GOT3 (cell line): ENCODE measurements at places on chromosomes 11 and 22.

- DNase-seq = no peak
Observed at GRCh38 chr11:128180441-128181087, 406.8 kb downstream of the ETS1 start.

GRCh38 chr22:22930571-22931556 lies 43.2 kb downstream of the IGLL5 start:
- no peak for DNase-seq

GRCh38 chr11:6646918-6647679 lies 8.5 kb downstream of the DCHS1 start:
- DNase-seq = no peak

GRCh38 chr11:12109591-12110196 lies 696 bp upstream of the MICAL2 start:
- DNase-seq = no peak

DNA sequence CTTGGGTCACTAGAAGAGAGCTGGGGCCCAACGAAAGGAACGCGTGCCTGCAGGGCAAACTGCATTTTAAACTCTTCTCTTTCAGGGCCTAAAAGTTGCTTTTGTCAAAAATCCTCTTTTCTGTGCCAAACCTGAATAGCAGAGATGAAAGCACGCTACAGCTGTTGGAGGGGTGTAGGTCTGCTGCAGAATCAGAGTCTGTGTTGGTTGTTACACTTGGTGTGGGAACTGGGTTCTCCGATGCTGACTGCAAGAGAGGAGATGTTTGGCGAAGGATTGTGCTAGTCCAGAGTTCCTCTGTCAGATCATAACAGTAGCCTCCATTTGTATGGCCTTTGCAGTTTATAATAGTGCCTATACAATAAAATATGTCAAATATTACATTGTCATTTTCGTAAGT lies 41.8 kb downstream of the BARX2 start:
- DNase-seq = no peak

DNA sequence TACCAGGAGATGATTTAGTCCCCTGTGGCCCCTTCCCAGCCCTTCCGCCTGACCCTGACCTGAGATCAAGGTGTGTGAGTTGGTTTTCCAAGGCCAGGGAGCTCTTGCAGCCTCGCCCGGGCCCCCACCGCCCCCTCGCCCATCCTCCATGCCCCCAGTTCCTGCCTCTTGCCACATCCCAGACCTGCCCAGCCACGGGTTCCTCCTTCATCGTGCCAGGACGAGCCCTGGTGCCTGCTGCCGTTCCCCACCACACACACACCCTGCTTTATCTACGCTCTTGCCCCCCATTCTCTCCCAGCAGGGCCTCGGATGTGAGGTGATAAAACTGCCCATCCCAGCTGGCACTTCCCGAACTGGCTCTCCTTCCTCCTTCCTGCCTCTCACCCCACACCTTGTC lies 1.4 kb upstream of the LIF start:
- DNase-seq = no peak

DNA sequence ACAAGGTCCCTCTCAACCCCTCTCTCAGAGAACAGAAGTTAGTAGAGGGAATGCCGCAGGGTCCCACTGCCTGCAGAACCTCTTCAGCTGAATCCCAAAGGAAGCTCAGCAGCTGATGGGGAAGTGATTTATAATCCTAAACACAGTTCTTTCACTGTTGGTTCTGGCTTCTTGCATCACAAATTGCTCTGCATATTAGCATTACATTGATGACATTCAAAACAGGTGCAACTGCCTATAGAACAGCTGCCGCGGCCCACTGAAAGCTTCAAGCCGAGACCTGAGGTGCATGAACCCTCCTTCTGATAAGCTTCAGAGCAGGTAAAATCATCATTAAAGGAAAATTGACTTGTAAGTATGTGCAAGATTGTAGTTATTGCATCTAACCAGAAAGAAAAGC lies 75.2 kb upstream of the KIRREL3 start:
- no peak for DNase-seq

DNA sequence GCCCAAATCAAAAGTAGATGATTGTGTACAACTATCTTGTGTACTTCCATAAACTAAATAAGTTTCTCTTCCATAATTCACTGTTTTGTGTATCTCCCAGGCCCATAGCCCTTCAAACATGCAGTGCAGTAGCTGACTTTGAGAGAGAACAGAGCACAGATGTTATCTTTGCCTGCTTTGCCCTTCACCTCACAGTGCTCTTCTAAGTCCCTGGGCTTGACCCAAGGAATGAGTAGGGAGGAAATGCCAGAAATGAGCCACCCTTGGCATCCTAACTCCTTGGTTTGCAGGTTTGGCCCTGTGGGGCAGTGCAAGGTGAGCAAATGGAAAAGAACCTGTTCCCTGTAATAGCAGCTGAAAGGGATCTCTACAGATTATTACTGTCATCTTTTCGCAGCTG lies 79.2 kb downstream of the STIM1 start:
- no peak for DNase-seq

DNA sequence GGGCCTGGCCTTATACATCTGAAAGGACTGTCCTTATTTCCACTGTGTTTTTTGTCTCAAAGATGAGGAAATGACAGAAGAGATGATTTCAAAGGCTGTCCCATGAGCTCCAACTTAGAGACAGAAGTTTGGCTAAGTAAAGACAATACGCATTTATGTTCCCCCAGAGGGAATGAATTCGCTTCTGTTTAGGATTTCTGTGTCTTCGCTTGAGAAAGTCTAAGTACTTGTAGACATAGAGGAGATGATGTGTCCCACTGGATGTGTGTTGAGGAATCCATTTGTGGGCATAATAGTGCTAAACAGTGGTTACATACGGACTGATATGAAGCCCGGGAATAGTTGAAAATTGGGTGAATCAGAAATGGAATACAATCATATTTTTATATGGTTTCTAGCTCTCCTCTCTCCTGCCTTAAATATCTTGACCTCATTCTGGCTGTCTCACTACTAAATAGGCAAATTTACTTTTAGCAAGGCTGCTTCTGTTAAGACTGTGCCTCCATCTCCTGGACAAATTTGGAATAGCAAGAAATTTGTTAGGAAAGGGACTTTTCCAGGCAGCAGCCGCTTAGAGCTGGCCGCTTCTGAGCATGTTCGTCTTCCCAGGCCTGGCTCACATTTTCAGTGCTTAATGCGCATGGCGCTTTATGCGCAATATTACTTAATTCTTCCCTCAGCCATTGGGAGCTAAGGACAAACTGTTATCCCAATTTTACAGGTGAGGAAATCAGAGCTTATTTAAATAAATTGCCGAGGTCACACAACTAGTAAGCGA lies 1.9 kb upstream of the PEX26 start:
- DNase-seq = peak; percentile 32

DNA sequence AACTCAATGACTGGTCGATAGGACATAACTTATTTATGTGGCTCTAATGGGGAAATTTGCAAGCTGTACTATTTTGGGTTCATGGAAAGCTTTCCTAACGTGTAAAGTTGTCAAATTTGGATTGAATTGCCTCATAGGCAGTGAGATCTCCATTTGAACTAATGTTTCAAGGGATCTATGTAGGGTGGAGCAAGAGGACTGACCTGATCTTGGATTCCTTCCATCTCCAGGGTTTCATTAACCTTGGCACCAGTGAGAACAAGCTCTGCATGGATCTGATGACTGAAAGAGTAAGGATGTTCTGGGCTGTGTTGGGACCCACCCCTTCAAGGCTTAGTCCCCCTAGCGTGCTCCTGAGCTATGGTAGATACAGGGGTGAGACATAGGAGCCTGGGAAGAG lies 2.1 kb downstream of the ACCSL start:
- DNase-seq = no peak

DNA sequence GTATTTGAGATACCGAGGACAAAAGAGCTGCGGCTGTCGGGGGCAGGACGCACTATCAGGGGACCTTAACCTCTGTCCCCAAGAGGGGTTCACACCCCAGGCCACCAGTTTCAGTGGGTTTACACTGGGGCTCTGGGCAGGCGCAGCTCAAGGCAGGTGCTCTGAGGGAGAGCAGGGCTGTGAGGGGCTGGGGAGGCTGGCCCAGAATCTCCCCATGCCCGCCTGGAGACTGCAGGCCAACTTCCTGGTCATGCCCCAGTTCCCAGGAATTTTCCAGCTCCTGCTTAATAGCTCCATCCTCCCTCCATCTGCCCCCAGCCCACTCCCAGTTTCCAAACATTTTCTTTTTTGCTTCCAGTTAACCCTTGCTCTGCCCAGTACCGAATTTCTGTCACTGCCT lies 7.6 kb upstream of the PGA3 start:
- DNase-seq = no peak

- DNase-seq = no peak
Observed at GRCh38 chr11:88345408-88345807, 7.9 kb upstream of the CTSC start.

DNA sequence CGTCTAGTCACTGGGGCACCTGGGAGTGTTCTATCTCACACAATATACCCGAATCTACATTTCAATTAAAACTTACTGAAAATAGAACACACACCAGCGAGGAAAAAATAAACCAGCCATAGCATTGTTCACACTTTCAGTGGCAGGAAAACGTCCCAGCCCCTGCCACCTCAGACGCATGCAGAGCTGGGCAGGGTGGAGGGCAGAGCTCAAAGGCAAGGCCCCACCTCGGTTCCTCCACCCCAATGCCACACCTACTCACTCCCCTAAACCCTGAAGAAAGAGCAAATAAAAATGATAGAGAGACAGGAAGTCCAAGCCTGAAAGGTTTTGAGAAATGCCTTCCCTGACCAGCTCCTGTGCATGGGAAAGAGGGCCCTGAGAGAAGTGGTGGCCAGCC lies 14.8 kb downstream of the B3GNT6 start:
- no peak for DNase-seq

GRCh38 chr11:102955624-102956023 lies at the start of gene MMP13:
MMP13 (minus strand) TSS chr11:102955732; CDS start chr11:102955705, 27 bp downstream.
- no peak for DNase-seq

DNA sequence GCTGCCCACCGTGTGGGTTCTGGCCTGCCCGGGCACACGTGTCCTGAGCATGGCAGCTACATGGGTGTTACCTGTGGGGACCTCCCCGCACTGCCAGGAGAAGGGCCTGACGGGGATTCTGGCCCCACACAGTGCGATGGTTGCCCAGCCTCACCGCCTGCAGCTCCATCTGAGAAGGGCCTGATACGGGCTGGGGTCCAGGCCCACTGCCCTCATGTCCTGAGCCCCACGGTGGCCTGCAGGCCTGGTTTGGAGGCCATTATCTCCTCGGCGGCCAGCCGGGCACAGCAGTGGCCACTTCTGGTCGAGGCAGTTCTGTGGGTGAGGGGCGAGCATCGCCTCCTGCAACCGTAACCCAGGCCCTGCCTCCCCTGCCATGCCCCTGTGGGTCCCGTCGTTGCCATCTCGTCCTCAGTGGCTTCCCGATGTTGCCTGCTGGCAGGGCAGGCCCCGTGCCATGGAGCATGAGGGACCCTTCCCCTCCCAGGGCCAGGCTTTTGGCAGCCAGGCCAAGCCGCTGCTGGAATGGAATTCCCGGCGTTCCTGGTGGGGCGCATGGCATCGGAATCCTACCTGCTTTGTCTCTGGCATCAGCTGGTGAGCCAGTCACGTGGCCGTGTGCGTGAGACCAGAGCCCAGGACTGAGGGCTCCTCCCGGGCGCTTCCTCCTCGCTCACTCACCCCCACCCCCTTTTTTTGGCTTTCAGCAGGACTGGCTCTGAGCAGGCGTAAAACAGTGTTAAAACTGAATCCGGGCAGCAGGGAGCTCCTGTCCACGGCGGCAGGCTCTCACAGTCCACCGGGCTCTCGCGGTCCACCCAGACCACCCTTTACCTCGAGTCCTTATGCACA lies 71.9 kb upstream of the PPARA start:
- no peak for DNase-seq

GRCh38 chr22:36562261-36562835 lies 33.4 kb upstream of the EIF3D start:
- DNase-seq = no peak

- no peak for DNase-seq
Observed at GRCh38 chr11:110087812-110088534, 5.2 kb upstream of the ZC3H12C start.

- no peak for DNase-seq
Observed at GRCh38 chr11:16763746-16764145, 25.3 kb downstream of the C11orf58 start.

DNA sequence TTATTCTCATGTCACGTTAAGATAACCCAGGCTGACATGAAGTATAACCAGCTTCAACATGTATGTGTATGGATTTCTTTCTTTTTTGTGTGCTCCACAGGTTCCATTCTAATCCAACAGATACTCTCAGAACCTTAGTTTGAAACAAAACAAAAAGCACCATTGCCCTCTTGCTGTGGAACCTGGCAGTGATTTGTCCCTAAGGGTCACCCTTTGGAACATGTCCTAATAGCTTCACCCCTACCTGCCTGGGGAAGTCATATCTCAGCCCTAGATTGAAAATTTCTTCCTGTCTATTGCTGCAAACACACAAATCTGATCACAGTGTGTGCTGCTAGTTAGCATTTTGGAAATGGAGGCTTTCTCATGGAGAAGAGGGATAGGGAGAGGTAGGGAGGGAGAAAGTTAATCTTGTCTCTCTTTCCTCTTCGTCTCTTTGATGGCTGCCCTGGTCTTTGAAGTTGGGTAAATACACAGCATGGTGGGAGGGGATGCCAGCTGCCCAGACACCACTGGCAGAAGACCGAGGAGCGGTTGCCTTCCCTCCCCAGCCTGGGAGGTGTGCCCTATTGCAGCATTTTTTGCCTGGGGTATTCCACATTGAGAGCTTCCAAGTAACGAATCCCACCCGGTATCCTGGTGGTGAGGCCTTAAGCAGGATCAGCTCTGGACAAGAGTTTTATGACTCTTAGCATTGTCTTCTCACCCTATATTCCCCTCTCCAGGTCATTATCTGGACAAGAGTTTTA lies 11.6 kb upstream of the CADM1 start:
- DNase-seq = no peak

- no peak for DNase-seq
Observed at GRCh38 chr22:20808844-20809243, 34.9 kb downstream of the SERPIND1 start.

DNA sequence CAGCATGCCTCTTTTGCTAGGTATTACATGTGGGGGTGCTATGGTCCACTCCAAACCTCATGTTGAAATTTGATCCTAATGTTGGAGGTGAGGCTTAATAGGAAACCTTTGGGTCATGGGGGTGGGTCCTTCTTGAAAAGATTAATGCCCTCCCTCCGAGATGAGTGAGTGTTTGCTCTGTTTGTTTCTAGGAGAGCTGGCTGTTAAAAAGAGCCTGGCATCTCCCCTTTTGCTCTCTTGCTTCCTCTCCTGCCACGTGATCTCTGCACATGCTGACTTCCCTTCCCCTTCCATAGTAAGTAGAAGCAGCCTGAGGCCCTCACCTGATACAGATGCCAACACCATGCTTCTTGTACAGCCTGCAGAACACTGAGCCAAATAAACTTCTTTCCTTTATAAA lies 104.5 kb downstream of the FAT3 start:
- DNase-seq = no peak
